A549 treated with DMSO at 1 μM for 4 hours (cell line): ENCODE measurements at places on chromosomes 13 and 19. TPM values are rescaled to one million over a fixed set of nuclear protein-coding genes. Genes with fewer than 3 reads are reported as not detected.

KPTN gene
- 16.7 to 22.4 TPM (median 21.2 TPM) in 5 replicates for total RNA-seq

CEACAM1 gene
- total RNA-seq, result 1.2 to 2.3 TPM (median 1.7 TPM) in 5 replicates

UBL5 gene
- total RNA-seq, result 383 to 465 TPM (median 403 TPM) in 5 replicates

ZNF66 gene
- not detected in 5 replicates for total RNA-seq

DMRTC2 gene
- total RNA-seq, result not detected in 5 replicates

CEACAM8 gene
- total RNA-seq, result not detected in 5 replicates

ZNF726 gene
- 0.57 to 0.89 TPM (median 0.77 TPM) in 5 replicates for total RNA-seq

HS6ST3 gene
- total RNA-seq, result not detected in 5 replicates

JAK3 gene
- total RNA-seq, result 0.20 to 0.43 TPM (median 0.26 TPM) in 5 replicates

CYP4F22 gene
- 0.04 to 0.08 TPM (median 0.08 TPM) in 5 replicates for total RNA-seq

CHST8 gene
- 0.05 to 0.13 TPM (median 0.11 TPM) in 4 of 5 replicates, not detected in the other for total RNA-seq
